ENCODE measurements at places on chromosomes 2 and 18. TPM values are rescaled to one million over a fixed set of nuclear protein-coding genes. Genes with fewer than 3 reads are reported as not detected.

The KIF1A gene
- total RNA-seq = 52.2 TPM

The ABHD1 gene
- 0.31 TPM for total RNA-seq

The PRSS56 gene
- not detected for total RNA-seq

The MC2R gene
- total RNA-seq = not detected

The MTX2 gene
- 19.5 TPM for total RNA-seq

The GCKR gene
- 0.59 TPM for total RNA-seq

The CD226 gene
- 0.80 TPM for total RNA-seq

The USP37 gene
- 16.1 TPM for total RNA-seq

The SCN1A gene
- total RNA-seq = 0.33 TPM

The TGFA gene
- 4.7 TPM for total RNA-seq

The GALNT5 gene
- total RNA-seq = 0.15 TPM

The CABLES1 gene
- total RNA-seq = 24.9 TPM

The SERPINE2 gene
- total RNA-seq = 40.4 TPM

The POTEC gene
- not detected for total RNA-seq

The FNDC4 gene
- total RNA-seq = 26.4 TPM

The LOXHD1 gene
- total RNA-seq = 0.23 TPM

The STK16 gene
- 29.5 TPM for total RNA-seq

The SERPINB4 gene
- total RNA-seq = 0.41 TPM

The FECH gene
- total RNA-seq = 51.6 TPM

The HNRNPA3 gene
- total RNA-seq = 264 TPM

The LCT gene
- total RNA-seq = 0.13 TPM

The FEV gene
- total RNA-seq = 0.56 TPM

The FSHR gene
- total RNA-seq = not detected

The PAX3 gene
- total RNA-seq = 16.5 TPM

The TWSG1 gene
- total RNA-seq = 20.0 TPM

The SCN7A gene
- 6.3 TPM for total RNA-seq

The MYO1B gene
- total RNA-seq = 81.0 TPM

The TSPYL6 gene
- total RNA-seq = not detected

The EFEMP1 gene
- 2.3 TPM for total RNA-seq

The C2orf80 gene
- not detected for total RNA-seq

The ELOA2 gene
- total RNA-seq = not detected

The TRPM8 gene
- total RNA-seq = not detected

The NT5C1B gene
- total RNA-seq = not detected

The TLX2 gene
- not detected for total RNA-seq

The GAREM2 gene
- total RNA-seq = 4.6 TPM

The SLC14A1 gene
- total RNA-seq = 0.36 TPM

The SAG gene
- total RNA-seq = not detected

The MEP1B gene
- total RNA-seq = 0.15 TPM

The ACTG2 gene
- total RNA-seq = 8.3 TPM

The SLC9A4 gene
- total RNA-seq = 0.08 TPM

The REG3A gene
- not detected for total RNA-seq

The ALKAL2 gene
- 3.2 TPM for total RNA-seq

The BOLL gene
- total RNA-seq = not detected

The CDH19 gene
- not detected for total RNA-seq

The IL1F10 gene
- total RNA-seq = not detected

The M1AP gene
- 0.74 TPM for total RNA-seq

The MROH2A gene
- total RNA-seq = 0.31 TPM

The CHRND gene
- not detected for total RNA-seq

The IL18R1 gene
- total RNA-seq = 0.51 TPM

The PROM2 gene
- 0.62 TPM for total RNA-seq

The MYL12B gene
- 298 TPM for total RNA-seq

The CTAGE1 gene
- not detected for total RNA-seq
